ENCODE measurements at places on chromosomes 2 and 18.

- no peak for DNase-seq
These were observed 174.2 kb downstream of the LOXHD1 start for GRCh38 chr18:46482831-46483230.

- no peak for DNase-seq
These were observed 209.7 kb upstream of the EPAS1 start for GRCh38 chr2:46087492-46087891.

DNA sequence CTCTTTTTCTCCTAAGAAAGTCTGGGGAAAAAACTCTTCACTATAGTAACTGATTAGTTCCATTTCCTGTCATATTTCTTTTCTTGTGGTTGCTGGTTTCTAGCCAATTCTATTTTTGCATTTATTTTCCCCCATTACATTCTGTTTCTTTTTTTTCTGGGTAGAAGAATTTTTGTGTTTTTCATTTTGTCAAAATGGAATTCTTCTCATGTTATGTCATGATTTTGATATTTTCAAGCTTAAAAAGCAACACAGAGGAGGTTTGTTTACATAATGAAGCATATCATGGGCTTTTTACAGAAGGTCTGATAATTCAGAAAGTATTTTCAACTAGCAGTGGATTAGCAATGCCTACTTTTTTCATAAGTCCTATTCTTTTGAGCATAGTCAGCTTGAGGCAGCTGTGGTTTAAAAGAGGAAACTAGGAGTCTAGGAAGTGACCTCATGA is 102.0 kb downstream of the MAP2 start:
- DNase-seq: no peak

DNA sequence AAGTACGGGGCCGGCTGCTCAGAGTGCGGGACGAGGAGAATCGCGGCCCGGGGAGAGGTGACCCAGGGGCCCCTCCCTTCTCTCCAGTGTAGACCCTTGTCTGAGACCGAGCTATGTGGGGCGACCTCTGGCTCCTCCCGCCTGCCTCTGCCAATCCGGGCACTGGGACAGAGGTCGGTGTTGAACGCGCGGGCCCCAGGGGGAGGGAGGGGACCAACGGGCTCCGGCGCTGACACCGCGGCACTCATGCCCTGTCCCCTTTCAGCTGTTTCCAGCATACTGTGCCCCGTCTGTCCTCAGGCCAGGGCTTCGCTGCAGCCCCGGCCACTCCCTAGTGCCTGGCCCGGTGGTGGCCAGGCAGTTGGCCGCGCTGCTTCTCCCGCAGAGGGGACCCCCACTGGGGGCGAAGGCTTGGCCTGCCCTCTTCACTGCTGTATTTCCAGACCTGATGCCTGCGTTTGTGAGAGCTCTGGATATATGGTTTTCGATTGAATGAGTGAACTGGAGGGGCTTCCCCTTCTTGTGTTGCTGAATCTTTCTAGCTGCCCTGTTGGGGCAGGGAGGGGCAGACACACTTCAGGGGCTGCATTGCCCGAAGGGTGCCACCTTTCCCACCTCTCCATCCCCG is 809 bp downstream of the DBI start:
- peak; percentile 76 for DNase-seq

DNA sequence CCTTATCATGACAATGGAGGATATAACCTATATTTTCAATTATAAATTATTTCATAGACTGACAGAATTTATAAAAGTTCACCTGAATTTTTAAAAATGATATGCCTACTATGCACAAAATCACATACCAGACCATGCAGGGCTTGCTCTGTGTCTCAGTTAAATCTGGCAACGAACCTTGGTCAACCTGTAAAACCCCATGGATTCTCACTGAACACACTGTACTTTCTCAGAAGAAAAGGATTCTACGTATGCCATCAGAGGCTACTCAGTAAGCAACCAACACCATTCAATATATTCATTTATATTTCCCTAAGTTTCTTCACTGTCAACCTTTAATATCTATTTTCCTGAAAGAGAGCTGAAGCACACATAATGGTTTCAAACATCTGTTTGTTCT is 52.4 kb downstream of the NRXN1 start:
- DNase-seq: no peak

- DNase-seq: peak; percentile 97
These were observed at the start of gene RMC1 for GRCh38 chr18:23503038-23503962. Gene RMC1 (plus strand): TSS chr18:23503511. CDS start chr18:23503619, 108 bp downstream.

DNA sequence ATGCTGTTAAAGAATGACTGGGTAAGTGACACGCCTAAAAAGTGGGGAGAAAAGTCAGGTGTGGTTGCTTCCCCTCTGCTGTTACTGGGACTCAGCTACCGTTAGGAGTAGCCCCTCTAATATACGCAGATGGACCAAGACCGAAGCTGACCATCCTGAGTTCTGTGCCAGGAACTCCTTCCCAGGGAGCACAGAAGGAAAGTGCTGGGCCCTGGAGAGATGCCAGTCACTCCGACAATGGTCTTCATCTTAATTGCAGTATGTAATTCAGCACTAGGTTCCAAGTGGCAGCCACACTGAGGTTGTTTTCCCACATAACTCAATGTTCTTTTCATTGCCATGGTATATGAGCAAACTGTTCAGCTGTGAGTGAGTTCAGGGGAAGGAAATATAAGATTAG is 19.6 kb upstream of the TMEM200C start:
- no peak for DNase-seq
